ENCODE measurements at places on chromosomes 2 and 18.

DNA sequence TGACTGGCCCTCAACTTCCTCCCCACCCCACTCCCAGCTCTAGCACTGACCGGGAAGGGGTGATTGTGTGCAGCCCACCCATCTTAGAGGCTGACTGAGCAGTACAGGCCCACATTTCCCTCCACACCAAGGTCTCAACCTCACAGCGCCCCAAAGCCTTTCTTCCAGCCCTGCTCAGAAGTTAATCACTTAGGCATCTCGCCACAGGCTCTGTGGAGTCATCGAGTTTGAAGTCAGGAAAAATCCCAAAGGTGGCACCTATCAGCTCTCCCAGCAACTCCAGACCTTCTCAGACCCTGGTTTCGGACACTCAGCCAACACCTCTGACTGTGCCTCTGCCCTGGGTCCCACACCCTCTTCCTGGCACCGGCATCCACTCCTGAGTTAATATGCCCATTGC is 43.0 kb upstream of the GLI2 start:
- DNase-seq, result no peak

DNA sequence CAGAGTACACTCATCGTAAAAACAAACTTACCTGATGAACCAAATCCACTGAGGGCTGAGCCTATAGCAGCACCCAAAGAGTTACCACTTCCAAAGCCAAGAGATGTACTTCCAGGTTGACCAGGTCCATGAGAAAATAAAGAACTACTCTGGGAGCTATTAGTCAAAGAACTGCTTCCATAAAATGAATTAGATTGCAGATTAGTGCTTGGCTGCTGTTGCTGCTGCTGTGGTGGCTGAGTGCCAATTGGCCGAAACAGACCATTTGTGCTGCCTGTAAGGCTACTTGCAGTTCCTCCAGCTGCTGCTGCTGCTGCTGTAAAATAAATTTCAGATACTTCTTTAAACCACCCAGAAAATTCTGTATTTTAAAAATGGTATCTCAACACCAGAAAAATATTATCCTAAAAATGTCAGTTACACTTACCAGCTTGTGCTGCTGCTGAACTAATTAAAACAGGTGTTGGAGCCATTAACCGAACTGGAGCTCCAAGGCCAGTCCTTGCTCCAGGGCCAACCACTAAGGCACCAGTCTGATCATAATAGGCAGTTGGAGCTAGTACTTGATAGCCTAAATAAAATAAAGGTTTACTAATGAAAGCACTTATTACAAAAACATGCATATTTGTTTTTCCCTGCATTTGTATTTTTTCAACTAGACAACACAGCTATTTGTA is 58.1 kb upstream of the SDC1 start:
- no peak for DNase-seq

DNA sequence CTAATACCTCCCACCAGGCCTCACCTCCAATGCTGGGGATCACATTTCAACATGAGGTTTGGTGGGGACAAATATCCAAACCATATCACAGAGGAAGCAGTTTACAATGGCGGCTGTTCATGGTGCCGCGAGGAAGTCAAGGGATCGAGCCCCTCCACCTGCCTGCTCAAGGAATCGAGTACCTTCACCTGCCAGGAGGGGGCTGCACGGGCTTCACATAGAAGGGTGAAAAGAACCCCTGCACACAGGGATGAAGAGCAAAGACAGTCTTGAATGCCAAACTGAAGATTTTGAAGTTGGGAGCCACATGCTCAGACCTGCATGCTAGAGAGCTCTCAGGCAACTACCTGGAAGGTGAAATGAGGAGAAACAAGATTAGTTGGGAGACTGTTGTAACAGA is 110.3 kb downstream of the KCNF1 start:
- DNase-seq, result no peak

DNA sequence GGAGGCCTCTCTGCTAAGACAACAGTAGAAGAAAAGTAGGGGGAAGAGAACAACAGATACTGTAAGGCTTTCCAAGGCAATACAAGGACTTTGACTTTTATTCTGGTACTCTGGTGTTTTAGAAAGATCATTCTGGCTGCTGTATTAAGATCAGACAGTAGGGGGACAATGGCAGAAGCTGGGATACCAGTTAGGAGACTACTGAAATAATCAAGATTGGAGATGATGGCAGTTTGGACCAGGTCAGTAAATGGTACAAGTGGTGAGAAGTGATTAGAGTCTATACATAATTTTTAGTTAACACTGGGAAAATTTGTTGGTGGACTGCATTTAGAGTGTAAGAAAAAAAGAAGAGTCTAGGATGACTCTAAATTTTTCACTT is 139.7 kb downstream of the ROCK1 start:
- no peak for DNase-seq

GRCh38 chr2:206011795-206012194 is 74.2 kb downstream of the INO80D start:
- no peak for DNase-seq

DNA sequence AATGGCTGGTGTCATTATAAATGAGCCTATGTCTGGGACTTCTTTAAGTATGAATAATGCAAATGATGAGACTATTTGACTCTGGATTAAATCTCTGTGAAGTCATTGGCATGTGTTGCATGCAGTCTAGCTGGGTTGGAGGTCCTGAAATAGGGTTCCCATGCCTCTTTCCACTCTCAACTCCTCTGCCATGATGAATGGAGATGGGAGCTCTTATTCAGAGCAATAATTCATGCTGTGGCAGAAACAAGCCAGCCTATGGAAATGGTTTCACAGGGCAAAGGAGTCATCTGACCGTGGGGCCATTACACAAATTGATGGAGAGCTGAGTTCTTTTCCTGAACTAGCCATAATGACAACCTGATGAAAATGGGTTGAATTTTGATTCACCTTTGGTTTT is 15.5 kb upstream of the CCDC195 start:
- DNase-seq, result no peak

GRCh38 chr2:239685556-239685955 is 284.7 kb upstream of the HDAC4 start:
- no peak for DNase-seq

- DNase-seq, result no peak
These were observed 293.2 kb upstream of the DCC start for GRCh38 chr18:52046842-52047241.

DNA sequence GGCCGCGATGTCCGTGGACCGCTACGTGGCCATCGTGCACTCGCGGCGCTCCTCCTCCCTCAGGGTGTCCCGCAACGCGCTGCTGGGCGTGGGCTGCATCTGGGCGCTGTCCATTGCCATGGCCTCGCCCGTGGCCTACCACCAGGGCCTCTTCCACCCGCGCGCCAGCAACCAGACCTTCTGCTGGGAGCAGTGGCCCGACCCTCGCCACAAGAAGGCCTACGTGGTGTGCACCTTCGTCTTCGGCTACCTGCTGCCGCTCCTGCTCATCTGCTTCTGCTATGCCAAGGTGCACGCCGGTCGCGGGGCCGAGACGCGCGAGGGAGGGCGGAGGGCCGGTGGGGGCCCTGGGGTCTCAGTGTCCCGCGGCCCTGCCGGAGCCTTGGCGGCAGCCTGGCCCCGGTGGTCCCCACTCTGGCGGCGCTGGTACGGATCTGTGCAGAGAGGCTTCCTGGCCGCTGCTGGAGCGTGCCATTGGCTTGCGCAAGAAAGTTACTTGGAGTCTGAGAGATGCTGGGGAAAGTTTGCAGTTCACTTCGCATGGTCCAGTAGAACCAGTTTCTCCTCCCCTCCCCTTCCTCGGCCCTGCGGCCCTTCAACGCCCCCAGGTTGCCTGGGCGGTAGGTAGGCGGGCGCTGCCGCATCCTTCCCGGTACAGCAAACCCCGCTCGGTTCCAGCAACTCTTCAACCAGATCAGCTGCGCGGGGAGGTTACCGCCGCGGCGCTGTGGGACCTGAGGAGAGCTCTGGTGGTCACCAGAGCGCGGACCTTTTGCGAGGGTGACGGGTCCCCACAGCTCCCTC is 1.5 kb downstream of the GALR1 start:
- DNase-seq, result no peak

- no peak for DNase-seq
These were observed 10.4 kb downstream of the HOXD8 start for GRCh38 chr2:176139661-176140512.

GRCh38 chr2:4527416-4527815 is 824.0 kb downstream of the DCDC2C start:
- DNase-seq, result no peak

DNA sequence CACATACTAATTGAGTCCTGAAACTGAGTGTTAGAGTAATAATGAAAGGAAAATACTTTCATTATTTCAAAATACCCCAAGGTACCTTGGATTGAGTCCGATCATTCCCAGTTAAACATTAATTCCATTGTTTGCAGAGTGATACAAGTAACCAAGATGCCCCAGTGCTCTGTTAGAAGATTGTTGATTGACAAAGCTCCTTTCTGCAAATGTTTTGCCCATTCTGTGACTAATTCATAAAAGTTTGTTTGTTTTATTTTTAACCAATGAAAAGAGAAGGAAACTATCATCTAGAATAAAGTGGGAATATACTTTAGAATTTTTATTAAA is 124.0 kb downstream of the GULP1 start:
- DNase-seq, result no peak

DNA sequence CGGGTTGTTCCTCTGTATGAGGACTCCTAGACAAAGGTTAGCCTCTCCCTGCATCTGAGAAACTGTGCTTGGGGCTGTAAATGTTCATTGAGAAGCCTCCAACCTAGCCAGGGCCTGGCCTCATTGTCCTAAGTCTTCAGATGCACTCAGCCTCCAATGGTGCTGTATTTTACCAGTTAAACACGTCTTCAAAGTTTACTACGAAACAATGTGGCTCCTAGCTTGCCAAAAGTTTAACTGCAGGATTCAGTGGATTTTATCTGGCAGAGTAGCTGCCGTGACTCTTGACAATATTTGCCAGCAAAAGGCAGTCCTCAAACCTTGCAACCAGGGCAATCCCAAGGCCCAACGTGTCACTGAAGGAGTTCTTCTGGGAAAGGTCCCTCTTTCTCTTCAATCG is 1.1 kb downstream of the PID1 start:
- no peak for DNase-seq

GRCh38 chr18:66599190-66599589 is 4.7 kb downstream of the CDH19 start:
- DNase-seq, result no peak

GRCh38 chr2:66101206-66101605 is 333.7 kb upstream of the MEIS1 start:
- DNase-seq, result no peak

- DNase-seq, result no peak
These were observed 61.1 kb downstream of the ODC1 start for GRCh38 chr2:10387033-10387432.

Data from stimulated activated CD8-positive, alpha-beta memory T cell treated with anti-CD3 and anti-CD28 coated beads, Interleukin-12 subunit alpha, Interleukin-12 subunit beta, amount 100 ng/mL, for 1 hour (primary cell).